ENCODE measurements at places on chromosomes 13 and 19. TPM values are rescaled to one million over a fixed set of nuclear protein-coding genes. Genes with fewer than 3 reads are reported as not detected.

DNA sequence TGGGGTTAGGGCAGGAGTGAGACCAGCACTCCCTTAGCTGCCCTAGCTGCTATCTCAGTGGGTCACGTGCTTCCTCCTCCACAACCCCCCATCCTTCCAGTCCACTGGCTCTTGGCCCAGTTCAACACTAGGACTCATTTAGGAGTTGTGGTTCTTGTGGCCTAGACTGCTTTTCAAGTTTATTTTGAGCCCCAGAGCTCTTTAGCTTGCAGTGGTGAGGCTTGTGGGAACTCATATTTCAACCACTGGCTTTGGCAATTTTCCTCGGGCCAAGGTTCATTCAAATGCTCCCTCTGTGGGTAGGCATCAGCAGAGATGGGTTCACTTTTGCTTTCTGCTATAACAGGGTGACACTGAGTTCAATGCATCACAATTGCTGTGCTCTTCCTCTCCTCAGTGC is 436.2 kb upstream of the SLITRK5 start:
- no peaks in the 10 kb centered on the region for H3K27me3 ChIP-seq
- no peak overlapping the region for H3K27ac ChIP-seq
- H3K4me1 ChIP-seq, result no peaks in the 10 kb centered on the region
- no peak for DNase-seq

GRCh38 chr13:51828730-51829567 is 16.0 kb downstream of the TMEM272 start:
- DNase-seq, result no peak
- no peaks in the 10 kb centered on the region for H3K27me3 ChIP-seq
- H3K4me1 ChIP-seq, result peaks cover 15% of the 10 kb centered on the region
- no peak overlapping the region for H3K27ac ChIP-seq

- DNase-seq, result no peak
- no peaks in the 10 kb centered on the region for H3K36me3 ChIP-seq
- no peaks in the 10 kb centered on the region for H3K27me3 ChIP-seq
- H3K27ac ChIP-seq, result no peak overlapping the region
These were observed 67.4 kb upstream of the FRY start for GRCh38 chr13:31964168-31964567.

DNA sequence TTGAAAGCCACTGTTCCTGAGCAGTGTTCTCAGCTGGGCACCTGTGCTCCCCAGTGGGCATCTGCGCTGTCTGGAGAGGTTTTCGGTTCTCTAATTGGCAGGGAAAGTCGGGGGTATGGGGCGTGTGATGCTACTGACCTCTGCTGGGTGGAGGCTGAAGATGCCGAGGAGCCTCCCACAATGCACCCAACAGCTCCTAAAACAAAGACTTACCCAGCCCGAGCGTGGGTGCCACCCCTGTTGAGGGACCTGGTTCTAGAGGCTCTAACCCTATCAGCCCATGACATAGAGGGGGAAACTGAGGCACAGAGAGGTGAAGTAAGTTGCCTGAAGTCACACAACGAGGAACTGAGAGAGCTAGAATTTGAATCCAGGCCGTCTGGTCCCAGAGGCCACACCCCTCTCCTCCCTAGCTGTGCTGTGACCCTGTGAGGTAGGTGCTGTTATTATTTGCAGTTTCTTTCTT is 2.3 kb downstream of the SPACA4 start:
- H3K4me1 ChIP-seq, result no peaks in the 10 kb centered on the region
- no peak overlapping the region for H3K4me3 ChIP-seq
- DNase-seq, result no peak
- no peaks in the 10 kb centered on the region for H3K36me3 ChIP-seq

DNA sequence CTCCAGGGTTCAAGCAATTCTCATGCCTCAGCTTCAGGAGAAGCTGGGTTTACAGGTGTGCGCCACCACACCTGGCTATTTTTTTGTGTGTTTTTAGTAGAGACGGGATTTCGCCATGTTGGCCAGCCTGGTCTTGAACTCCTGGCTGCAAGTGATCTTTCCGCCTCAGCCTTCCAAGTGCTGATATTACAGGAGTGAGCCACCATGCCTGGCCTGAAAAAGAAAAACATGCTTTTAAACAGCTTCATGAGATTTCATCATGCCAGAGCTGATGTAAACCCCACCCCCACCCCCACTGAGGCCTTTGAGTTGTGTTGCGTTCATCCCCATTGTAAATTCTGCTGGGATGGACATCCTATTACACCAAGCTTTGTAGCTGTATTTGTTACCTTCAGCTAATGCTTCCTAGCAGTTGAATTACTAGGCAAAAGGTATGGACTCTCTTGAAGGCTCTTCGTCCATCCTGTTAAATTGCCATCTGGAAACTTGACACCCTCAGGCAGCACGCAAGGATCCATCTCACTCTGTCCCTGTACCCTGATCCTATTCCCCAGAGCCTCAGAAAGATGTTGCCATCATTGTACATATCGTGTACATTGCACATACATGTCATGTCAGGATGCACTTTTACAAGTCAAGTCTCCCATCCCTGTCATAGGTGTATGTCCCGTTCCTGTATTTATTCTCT is 47.3 kb downstream of the NFIX start:
- H3K36me3 ChIP-seq, result no peaks in the 10 kb centered on the region
- H3K4me1 ChIP-seq, result peaks cover 99% of the 10 kb centered on the region
- DNase-seq, result no peak
- H3K27me3 ChIP-seq, result no peaks in the 10 kb centered on the region
- H3K27ac ChIP-seq, result peak overlapping the region; percentile 42

DNA sequence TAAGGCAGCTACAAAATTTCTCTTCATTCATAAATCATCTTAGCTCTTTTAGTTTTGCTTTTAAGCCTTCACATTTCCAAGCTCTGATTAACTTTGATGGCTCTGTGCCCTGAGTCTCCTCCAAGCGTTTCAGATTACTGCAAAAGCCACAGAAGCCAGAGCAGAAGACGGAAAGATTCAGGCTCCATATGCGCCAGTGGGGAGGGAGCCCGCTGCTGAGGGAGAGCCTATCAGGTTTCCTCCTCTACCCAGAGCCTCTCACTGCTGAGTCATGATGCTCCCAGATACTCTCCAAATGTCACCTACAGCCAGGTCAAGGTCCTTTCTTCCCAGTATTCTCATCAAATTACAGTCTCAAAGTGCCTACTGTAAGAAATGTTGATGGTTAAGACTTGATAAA is 193.6 kb downstream of the RAP2A start:
- H3K27me3 ChIP-seq, result no peaks in the 10 kb centered on the region
- no peak overlapping the region for H3K4me3 ChIP-seq
- H3K4me1 ChIP-seq, result no peaks in the 10 kb centered on the region
- DNase-seq, result no peak
- H3K36me3 ChIP-seq, result no peaks in the 10 kb centered on the region

- no peaks in the 10 kb centered on the region for H3K27me3 ChIP-seq
- no peak overlapping the region for H3K27ac ChIP-seq
These were observed 55.4 kb downstream of the KCNC3 start for GRCh38 chr19:50273821-50274220.

Gene PTPRH
- total RNA-seq, result 4.4 TPM

Gene THSD1
- total RNA-seq, result 6.4 TPM

Gene FXYD1
- total RNA-seq, result 135 TPM

Gene KCNRG
- not detected for total RNA-seq
